ENCODE measurements at places on chromosomes 5 and 9. TPM values are rescaled to one million over a fixed set of nuclear protein-coding genes. Genes with fewer than 3 reads are reported as not detected.

The PCDHA8 gene
- not detected for total RNA-seq

DNA sequence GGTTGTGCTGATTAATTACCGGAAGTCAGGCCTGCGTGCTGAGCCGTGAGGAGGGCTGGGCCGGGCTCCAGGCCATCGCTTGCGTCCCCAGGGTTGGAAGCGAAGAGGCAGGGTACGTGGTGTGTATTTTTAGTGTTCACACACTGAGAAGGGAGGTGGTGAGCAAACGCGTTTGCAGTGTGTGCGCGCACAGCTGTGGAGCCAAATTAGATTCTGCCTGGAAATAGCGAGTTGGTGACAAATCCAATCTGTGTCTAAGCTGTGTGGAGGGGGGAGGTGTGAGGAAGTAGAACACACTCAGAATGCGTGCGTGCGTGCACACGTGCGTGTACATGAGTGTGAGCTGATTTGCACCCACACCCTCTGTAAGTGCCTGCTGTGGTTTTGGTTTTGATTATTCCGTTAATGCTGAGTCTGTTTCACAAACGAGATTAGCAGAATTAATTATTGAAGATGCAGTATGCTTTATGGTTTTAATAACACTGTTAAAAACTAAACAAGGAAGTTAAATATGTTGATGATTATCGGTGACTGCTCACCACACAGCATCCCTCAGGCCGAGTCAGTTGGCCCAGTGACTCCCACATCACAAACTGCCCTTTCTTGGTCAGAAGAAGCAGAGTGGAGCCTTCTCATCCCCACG is 111.8 kb upstream of the FCN2 start:
- DNase-seq, result no peak

The PCDHGC5 gene
- total RNA-seq, result not detected

GRCh38 chr9:137919649-137920141 is 42.1 kb downstream of the CACNA1B start:
- DNase-seq, result no peak

DNA sequence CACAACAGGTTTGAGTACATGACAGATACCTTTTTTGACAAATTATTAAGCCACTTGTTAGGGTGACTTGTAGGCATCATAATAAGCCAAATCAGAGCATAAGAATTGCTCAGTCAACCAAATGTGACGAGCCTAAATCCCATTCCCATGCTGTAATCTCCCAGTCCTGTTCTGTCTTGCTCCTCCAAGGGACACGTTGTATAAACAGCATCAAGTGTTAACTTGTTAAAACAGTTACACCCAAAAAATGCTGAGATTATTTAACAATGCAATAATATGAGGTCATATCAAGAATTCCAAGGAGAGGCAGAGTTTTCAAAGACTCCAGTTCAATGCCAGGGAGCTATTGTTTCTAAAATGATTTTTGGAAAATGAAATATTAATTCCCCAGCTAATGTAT is 76.2 kb downstream of the SH3TC2 start:
- DNase-seq, result no peak

GRCh38 chr5:121731377-121731776 is 120.3 kb upstream of the FTMT start:
- no peak for DNase-seq

DNA sequence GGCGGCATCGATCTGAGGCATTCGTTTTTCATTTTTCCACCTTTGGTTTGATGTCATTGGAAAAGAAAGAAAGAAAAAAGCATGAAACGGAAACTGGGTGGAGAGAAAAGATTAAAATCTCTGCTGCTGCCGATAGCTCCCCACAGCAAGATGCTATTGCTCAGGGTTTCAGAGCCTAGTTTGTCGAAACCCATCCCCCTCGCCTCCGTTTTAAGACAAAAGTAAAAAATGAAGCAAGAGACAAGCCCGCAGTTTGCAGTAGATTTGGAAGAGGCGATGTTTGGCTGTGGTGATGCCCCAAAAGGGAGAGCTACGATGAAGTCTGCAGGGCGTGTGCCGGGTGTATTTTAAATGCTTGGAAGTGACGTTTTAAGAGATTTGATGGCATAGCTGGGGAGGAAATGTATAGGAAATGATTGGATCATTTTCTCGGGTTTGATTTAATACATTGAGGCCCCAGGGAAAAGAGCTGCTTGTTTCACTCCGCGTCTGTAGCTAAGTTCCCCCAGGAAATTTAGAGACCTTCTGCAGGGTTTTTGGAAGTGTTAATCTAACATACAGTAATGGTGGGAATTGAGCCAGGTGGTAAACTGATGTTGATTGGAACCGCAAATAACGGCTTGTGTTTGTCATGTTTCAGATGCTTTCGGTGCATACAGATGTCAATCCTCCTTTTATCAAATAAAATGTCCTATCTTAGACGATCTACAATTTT is 909 bp downstream of the NDFIP1 start:
- peak; percentile 31 for DNase-seq

GRCh38 chr5:1661311-1661710 is 137.6 kb upstream of the LPCAT1 start:
- no peak for DNase-seq

The OGN gene
- total RNA-seq, result not detected

The EXOC3 gene
- total RNA-seq, result 65.7 TPM

DNA sequence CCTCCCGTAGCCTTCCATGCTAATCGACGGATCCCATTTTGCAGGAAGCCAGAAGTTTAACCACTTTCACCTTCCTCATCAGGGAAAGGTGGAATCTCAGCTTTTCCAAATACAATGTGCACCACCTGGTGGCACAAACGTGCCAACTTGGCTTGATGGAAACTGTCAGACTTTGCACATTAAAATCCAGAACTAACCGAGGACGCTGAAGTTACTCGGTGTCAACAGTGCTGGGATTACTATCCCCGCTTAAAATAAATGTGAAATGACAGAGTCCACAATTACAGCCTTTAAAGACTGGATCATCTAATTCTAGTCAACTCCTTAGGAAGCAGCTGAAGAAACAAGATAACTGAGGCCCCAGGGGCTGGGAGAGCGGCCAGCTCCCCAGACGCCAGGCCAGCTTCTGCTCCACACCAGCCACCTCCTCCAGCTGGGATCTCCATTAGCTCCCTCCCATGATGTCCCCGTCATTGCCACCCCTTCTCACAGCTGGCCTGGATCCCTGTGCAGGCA is 50.1 kb upstream of the RETREG1 start:
- DNase-seq, result peak; percentile 44

The PIP5KL1 gene
- total RNA-seq, result 1.2 TPM

DNA sequence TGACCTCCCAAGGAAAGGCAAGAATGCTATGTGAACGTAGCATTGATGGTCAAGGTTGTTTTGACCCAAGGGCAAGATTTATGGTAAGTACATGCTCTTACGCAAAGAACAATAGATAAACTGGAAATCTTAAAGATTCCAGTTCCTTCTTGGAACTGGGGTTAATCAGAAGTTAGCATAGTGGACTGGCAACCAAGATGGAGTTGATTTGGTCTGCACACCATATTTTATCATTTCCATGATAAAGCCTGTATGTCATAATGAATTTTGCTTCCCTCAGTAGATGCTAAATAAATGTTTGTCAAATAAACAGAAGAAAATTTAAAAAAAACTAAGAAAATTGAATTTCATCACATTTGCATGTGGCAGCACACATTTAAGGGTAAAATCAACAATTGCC is 242.4 kb upstream of the MEF2C start:
- DNase-seq, result no peak

DNA sequence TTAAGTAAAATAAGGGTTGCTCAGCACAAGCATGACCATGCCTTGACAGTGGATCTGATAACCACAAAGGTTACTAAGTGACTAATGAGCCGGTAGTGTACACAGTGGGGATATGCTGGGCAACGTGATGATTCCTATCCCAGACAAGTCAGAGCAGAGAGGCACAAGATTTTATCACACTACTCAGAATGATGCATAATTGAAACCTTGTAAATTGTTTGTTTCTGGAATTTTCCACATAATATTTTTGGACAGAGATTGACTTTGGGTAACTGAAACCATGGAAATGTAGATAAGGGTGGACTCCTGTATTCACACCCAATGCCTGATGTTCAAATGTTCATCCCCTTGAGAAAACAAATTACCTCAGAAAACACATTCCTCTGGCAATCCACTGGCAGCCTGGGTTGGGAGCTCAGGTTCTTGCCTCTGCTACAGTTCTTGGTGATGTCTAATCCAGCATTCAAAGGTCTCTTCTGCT is 16.2 kb upstream of the ERAP1 start:
- peak; percentile 52 for DNase-seq

- DNase-seq, result no peak
Measured at GRCh38 chr5:120419127-120419526, 45.0 kb upstream of the PRR16 start.

DNA sequence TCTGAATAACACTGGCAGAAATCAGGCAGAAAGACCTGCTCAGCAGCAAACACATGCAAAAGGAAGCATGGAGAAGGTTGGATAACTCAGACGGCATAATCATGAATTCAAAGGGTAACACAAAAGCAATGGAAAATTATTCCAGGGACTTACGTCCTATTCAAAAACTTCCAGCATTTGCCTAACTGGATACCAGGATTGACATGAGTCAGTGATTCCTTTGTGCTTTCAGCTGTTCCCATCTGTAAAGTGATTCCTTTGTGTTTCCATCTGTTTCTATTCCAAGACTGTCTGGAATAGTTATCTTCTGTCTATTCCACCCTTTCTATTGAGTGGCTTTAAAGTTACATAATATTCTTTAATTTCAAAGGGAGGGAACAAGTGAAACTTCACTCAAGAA is 1361.7 kb upstream of the CDH9 start:
- no peak for DNase-seq

DNA sequence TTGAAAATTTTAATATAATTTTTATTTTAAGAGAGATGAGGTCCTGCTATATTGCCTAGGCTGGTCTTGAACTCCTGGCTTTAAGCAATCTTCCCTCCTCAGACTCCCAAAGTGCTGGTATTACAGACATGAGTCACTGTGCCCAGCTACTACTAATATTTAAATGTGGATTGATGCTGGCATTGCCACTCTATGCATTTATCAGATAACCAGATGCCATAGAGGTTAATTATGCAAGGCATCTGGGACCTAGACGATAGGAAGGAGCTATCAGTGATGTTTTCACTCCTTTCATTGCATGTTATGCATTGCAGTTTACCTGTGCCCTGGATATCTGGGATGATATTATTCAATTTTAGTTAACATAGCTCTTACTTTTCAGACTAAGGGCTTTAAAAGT is 127.0 kb downstream of the RPS23 start:
- DNase-seq, result no peak

The AIF1L gene
- 0.69 TPM for total RNA-seq

The JMY gene
- 7.5 TPM for total RNA-seq

GRCh38 chr5:111975133-111975532 is 218.1 kb upstream of the NREP start:
- no peak for DNase-seq

The CMBL gene
- total RNA-seq, result 12.9 TPM

The NPM1 gene
- total RNA-seq, result 896 TPM

DNA sequence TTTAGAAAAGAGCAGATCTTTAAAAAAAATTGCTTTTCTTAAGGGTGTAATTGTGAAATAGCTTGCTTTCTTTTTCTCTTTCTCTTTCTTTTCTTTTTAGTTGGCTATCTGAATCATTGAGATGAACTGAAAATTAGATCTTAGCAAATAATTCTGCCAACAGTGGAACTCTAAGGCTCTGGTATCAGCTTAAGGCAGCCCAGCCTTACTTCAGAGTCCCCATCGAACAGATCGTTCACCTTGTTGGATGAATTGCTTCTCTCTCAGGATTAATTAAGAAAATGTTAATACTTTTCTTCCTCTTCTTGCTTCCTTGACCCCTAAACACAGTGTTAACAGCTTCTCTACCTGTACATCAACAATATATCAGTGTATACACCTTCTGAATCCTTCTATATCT is 92.1 kb downstream of the ZCCHC7 start:
- DNase-seq, result no peak

The PCDHA11 gene
- not detected for total RNA-seq

- DNase-seq, result peak; percentile 52
Measured at GRCh38 chr9:75891771-75892215, 1.3 kb downstream of the PCSK5 start.

The NXNL2 gene
- total RNA-seq, result not detected

- no peak for DNase-seq
Measured at GRCh38 chr5:159713254-159713653, 203.0 kb upstream of the ADRA1B start.

GRCh38 chr9:108235609-108236008 is 620.2 kb downstream of the ACTL7B start:
- no peak for DNase-seq

The CFAP77 gene
- not detected for total RNA-seq

- no peak for DNase-seq
Measured at GRCh38 chr9:10594482-10594881, 18.3 kb downstream of the PTPRD start.

DNA sequence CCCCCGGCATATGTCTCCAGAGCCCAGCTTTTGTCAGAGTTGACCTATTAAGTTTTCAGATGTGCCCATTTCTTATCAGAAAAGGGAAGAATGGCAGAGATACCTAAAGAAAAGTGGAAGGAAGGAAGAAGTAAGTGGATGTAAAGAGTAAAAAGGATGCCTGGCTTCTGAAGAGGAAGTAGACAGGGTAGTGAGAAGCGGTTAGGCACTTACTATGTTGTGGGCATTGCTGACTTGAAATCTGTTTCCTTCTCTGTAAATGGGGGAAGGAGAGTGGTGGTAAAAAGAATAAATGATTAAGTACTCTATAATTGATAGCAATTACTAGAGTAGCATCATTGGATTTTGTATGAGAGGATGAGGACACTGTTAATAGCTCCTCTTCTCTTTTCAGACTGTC is 9.9 kb downstream of the ANP32B start:
- no peak for DNase-seq

GRCh38 chr5:13866792-13867191 is 77.7 kb downstream of the DNAH5 start:
- DNase-seq, result peak; percentile 44

The OR1Q1 gene
- total RNA-seq, result not detected

- peak; percentile 84 for DNase-seq
Measured at GRCh38 chr5:36870399-36871040, 6.0 kb upstream of the NIPBL start.

The ZNG1A gene
- total RNA-seq, result 9.3 TPM

- no peak for DNase-seq
Measured at GRCh38 chr5:127404190-127404589, 113.2 kb upstream of the PRRC1 start.

The PTPA gene
- total RNA-seq, result 210 TPM

The ECPAS gene
- 35.9 TPM for total RNA-seq

DNA sequence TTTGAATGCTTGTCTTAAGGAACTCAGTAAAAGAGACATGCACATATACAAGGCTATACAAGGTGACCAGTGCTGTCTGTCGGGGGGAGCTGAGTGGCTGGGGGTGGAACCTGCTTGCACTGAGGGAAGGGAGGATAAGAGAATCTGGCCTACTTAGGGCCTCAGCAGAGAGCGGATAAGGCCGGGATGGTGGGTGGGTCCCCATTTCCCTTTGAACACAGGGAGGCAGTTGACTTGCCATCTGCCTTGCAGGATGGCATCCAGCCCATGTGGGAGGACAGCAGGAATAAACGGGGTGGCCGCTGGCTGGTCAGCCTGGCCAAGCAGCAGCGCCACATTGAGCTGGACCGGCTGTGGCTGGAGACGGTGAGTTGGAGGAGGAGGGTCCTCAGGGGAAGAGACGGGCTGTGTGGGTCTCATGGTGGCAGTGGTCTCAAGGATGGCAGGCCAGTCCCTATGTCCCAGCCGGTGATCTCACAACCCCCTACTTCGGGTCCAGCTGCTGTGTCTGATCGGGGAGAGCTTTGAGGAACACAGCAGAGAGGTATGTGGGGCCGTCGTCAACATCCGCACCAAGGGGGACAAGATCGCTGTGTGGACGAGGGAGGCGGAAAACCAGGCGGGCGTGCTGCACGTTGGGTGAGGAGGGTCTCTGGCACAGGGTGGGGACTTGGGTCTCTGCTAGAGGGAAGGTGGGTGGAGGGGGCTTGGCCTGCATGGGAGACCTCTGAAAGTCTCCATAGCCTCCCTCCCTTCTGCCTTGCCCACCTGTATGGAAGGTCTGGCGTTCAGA is 2.2 kb upstream of the TSPAN17 start:
- no peak for DNase-seq
